ENCODE measurements at places on chromosomes 6 and 20.

DNA sequence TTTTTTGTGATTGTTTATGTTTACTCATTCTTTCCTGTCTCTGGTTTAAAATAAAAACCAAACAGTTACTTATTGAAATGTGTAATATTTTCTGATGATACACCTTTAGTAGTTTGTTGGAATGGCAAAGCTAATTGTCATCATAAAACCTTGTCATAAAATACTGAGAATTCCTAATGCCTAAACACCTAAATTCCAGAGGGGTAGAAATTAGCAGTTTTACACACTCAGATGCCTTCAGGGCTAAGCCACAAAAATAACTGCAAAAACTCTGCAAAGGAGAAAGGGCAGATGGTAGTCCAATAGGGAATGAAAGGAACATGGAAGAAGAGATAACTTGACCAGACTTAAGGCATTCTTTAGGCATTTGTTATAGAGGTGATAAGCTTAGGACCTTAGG is 30.3 kb downstream of the FAM83B start:
- DNase-seq, result no peak

DNA sequence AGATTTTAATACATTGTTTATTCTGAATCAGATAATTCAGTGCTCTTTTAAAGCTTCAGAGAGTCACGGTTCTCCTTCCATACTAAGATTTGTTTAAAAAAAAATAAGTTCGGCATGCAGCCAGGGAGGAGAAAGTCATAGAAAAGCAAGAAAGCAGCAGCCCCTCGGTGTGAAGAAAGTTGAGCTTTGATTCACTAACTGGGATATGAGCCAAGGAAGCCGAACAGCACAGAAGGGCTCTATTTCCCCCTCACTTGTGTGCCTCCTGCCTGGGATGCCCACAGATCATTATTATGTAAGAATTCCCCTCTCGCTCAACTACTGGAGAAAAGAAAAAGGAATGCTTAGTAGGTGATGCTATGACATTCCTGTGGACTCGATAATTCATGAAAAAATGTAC is 69.3 kb upstream of the SYNJ2 start:
- no peak for DNase-seq

DNA sequence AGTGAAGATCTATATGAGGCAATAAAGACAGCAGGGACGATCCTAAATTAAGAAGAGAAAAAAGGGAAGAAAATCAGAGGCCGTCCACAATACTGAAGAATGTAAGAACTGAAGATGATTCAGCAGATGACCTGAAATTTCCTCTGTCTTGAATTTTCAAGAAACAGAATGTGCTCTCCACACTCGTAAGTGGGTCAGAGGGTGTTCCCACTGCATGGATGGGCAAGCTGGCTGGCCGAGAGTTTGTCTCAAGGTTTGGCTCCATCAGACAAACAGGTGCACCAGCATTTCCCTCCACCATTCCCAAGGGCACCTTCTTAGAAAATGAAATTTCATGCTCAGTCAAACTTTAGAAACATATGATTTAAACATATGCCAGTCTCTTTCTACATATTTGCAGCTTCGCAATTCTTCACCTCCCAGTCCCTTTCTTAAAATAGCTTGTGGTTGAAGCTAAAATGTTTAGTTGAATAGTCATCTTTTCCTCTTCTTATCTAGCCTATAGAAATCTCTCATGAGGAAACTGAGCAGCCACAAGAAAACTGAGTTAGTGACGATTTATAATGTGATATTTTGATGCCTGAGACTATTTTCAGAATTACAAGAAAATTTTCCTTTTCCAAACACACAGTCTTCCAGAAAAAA is 576.4 kb downstream of the PRKN start:
- no peak for DNase-seq

GRCh38 chr20:59831916-59832270 is 101.5 kb downstream of the SYCP2 start:
- DNase-seq, result peak; percentile 72

All from left forelimb (tissue), 1 donor.